ENCODE measurements at places on chromosomes 6 and 20.

GRCh38 chr20:40655451-40655850, 33.6 kb downstream of the MAFB start:
- no peak for DNase-seq

GRCh38 chr20:1623501-1624205, 3.8 kb upstream of the SIRPB1 start:
- DNase-seq, result no peak

GRCh38 chr6:122810189-122810588, 21.1 kb downstream of the SMPDL3A start:
- DNase-seq, result no peak

GRCh38 chr6:139765825-139766285, 391.4 kb upstream of the CITED2 start:
- DNase-seq, result no peak

DNA sequence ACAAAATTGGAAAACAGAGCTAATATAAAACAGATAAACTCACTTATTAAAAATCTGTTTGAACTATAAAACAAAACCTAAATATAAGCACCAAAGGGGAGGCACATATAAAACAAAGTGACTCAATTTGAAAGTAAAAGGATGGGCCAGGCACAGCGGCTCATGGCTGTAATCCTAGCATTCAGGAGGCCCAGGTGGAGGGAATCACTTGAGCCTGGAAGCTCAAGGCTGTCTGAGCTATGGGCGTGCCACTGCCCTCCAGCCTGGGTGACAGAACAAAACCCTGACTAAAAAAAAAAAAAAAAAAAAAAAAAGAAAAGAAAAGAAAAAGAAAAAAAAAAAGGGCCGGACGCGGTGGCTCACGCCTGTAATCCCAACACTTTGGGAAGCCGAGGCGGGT, 31.1 kb upstream of the SMAP1 start:
- no peak for DNase-seq

DNA sequence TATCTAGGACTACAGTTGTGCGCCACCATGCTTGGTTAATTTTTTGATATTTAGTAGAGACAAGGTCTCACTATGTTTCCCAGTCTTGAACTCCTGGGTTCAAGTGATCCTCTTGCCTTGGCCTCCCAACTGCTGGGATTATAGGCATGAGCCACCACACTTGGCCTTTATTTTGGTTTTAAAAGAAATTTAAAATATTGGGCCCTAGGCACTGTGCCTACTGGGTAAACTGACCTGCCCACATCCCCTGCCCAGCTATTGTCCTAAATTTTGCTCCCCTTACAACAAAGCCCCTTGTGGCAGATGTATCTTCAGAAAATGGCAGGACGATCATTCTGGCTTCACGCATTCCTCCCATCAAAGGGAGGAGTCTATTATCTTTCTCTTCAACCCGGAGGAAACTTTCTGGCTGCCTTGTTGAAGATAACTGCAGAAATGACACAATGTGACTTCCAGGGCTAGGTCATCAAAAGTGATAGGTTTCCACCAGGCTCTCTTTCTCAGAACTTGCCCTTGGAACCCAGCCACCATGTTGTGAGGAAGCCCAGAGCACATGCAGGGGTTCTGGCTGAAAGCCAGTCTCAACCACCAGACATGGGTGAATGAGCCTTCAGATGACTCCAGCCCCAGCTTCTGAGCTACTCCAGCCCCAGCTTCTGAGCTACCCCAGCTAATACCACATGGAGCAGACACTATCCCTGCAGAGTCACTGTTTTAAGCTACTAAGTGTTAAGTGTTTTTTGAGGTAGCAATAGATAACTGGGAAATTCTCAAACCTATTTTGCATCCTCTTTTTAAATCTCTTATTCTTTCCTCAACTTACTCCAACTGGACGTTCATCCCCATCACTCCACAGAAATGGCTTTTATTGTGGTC, 4.6 kb upstream of the GUCA1B start:
- DNase-seq, result no peak

DNA sequence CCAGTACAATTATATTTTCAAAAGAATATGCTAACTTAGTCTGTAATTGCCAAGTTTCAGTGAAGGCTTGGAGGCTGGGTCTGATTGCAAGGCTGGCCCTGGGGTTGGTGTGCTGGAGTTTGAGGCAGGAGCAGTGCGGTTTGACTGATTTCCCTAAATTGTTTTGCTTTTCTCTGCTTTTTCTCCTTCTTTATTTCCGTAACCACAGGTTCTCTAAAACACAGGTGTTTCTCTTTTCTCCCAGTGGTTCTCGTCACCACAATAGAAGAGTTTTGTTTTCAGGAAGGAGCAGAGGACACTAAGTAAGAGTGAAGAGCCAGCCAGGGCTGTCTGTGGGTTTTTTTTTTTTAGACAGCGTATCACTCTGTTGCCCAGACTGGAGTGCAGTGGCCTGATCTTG, 8.2 kb upstream of the SNX9 start:
- DNase-seq, result no peak

GRCh38 chr20:62642051-62642665, at the start of gene SLCO4A1:
TSS of gene SLCO4A1 (plus strand) at chr20:62642503. CDS start at chr20:62656455, 13,952 bp downstream.
- DNase-seq, result peak; percentile 90

DNA sequence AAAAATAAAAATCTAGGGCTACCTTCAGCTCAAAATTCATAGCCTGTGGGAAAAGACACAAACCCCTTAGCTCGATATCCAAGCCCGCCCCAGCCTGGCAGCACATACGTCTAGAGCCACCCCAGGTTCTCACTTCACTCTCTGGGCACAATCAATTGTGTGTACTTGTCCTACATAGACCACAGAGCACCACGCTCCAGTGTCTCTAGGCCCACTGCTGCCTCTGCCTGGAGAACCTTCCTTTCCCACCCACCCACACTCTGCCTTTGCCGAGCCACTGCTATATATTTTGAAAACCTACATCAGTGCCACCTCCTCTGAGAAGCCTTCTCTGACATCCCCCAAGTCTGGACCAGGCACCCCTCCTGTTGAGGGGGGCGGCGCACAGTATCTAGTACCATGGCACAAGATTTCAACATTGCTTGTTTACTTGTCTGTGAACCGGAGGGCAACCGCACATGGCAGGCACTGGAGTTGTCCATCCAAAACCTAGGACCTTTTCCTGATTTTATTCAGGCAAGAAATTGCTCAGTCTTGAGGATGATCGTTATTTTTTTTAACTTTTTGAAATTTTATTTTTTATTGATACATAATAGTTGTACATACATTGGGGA, 141.5 kb downstream of the UNC5CL start:
- DNase-seq, result no peak

DNA sequence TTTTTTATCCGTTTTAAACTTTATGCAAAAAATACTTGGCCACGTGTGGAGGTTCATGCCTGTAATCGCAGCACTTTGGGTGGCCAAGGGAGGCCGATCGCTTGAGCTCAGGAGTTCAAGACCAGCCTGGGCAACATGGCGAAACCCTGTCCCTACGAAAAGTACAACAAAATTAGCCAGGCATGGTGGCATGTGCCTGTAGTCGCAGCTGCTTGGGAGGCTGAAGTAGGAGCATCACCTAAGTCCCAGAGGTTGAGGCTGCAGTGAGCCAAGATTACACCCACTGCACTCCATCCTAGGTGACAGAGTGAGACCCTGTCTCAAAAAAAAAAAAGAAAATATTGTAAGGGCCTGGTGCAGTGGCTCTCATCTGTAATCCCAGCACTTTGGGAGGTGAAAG, 45.0 kb downstream of the CSE1L start:
- no peak for DNase-seq

DNA sequence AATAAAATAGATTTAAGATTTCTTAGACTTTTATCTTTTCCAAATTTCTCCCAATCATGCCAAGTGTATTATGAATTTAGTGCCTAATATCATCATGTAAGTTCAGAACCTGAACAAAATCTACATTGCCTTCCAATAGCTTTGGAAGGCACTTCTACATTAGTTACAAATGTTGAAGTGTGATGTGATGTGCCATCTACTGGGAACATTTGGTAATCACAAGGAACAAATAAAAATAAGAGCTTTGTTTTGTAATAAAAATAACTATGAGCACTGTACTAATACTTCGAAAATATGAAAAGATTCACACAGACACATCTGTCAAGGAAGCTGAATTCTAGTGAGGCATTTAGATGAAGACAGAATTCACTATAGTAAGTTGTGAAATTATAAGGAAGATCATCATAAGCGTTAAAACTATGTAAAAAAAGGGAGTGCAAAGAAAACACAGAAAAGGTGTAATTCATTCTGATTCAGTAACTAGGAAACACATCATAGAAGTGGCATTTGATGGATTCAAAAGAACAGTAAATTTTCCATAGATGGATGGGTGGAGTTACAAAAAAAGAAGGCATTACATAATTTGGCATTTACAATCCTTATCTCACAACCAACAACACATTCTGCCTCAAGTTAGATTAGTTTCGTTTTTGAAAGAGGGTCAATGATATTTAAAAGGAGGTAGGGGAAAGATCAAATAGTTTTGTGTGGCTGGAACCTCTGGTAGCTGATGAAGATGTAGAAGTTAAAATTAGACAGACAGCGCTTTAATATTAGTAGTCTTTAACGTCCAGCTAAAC, 161.0 kb downstream of the ASCC3 start:
- DNase-seq, result no peak

DNA sequence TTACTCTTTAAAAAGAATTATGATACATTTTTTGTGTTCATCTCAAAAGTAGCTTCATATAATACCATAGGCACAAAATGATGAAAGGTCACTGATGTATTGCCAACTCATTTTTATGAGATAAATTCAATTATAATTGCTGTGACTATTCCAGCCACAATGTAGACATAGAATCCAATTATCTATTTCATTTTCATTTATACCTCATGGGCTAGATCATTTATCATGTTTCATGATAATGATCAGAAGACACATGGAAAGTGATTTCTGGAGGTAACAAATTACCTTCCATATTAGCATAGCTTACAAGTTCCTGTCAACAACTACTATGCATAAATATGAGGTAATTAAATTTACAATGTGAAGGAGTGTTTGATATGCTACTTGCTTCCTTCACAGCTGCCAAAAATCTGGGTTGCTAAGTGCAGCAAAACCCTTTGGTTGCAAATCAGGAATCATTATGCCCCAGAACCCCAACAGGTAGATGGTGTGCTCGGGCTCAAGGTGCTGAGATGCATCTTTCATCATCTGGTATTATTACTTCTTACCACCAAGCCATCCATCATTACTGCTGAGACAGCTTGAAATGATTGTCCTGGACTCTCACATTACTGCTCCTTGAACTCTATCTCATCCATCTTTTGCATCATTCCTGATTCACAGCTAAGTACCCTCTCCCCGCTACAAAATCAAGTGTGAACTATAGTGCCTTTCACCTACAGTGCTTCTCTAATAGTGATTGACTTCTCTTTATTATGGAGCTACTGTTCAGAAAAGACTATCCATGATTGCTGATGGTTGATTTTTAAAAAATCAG, 306.0 kb upstream of the THEMIS start:
- DNase-seq, result no peak

DNA sequence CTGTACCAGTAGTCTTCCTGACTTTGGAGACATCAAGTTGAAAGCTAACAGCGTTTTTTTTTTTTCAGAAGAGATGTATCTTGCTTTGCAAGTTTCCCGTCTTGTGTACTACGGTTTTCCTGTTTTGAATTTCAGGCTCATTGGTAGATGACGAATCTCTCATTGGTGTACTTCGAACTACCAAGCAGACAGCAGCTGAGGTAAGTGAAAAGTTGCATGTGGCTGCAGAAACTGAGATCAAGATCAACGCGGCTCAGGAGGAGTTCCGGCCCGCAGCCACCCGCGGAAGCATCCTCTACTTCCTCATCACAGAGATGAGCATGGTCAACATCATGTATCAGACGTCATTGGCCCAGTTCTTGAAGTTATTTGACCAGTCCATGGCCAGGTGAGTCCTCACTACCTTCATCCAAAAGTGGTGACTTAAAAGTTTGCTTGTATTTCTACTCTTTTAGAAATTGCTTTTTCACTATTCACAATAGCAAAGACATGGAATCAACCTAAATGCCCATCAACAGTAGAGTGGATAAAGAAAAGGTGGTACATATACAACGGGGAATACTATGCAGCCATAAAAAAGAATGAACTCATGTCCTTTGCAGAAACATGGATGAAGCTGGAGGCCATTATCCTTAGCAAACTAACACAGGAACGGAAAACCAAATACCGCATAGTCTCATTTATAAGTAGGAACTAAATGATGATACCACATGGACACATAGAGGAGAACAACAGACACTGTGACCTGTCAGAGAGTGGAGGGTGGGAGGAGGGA, 110.6 kb upstream of the GLP1R start:
- DNase-seq, result no peak

DNA sequence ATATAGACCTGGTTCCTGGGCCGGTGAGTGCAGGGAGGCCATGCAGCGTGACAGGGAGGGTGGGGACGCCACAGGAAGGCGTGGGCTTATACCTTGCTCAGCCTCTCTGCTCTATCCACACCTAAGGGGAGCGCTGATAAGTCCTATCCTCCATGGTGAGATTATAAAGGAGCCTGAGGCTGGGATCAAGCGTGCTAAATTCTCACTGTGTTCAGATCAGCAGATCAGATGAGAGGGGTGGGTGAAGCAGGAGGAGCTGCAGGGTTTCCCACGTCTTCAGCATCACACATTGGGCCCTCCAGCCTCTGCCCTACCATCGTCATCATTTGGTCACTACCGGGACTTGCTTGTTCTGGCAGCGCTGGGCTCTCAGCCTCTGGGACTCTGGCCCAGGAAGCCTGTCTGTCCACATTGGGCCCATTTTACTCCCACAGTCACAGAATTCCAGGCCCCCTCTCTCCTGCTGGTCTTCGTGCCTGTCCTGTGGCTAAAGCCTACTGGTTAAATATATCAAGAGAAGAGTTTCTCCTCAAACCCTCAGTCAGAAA, 29.1 kb upstream of the PDE10A start:
- no peak for DNase-seq

- DNase-seq, result no peak
Measured at GRCh38 chr20:14991023-14991422, 653.6 kb upstream of the FLRT3 start.

All from GM18507 (cell line).